ENCODE measurements at places on chromosomes 1 and 21. TPM values are rescaled to one million over a fixed set of nuclear protein-coding genes. Genes with fewer than 3 reads are reported as not detected.

DNA sequence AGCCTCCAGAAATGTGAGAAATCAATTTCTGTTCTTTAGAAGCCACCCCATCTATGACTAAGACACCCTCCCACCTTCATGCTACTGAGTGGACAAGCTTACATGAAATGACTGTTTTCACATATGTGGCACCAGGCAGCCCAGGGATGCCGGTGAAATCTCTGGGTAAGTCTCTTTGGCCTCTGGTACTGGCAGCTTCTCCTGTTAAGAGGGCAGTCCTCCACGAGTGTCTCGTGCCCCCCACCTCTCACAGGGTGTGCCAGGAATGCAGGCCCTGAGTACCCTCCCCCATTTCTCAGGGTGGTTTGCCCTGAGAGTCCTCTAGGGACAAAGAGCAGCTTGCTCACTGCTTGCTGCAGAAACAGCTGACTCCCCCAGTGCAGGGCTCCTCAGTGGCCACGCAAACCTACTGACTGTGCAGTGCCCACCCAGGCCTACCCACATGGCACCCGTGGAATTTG lies 3.2 kb upstream of the PRXL2B start:
- DNase-seq, result no peak

DNA sequence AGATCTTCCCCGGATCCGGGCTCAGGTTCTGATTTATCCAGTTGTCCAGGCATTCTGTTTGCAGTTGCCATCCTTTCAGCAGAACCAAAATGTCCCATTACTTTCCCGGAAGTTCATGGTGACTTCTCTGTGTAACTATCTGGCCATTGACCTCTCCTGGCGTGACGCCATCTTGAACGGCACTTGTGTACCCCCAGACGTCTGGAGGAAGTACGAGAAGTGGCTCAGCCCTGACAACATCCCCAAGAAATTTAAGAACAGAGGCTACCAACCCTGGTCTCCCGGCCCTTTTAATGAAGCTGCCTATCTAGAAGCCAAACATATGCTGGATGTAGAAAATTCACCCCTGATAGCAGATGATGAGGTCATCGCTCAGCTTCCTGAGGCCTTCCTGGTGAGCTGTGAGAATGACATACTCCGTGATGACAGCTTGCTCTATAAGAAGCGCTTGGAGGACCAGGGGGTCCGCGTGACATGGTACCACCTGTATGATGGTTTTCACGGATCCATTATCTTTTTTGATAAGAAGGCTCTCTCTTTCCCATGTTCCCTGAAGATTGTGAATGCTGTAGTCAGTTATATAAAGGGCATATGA lies 22.4 kb downstream of the AADACL4 start:
- peak; percentile 22 for DNase-seq

GRCh38 chr1:74363220-74363619 lies 128.0 kb downstream of the TNNI3K start:
- no peak for DNase-seq

GRCh38 chr1:22708777-22709176 lies 1.9 kb upstream of the EPHB2 start:
- no peak for DNase-seq

DNA sequence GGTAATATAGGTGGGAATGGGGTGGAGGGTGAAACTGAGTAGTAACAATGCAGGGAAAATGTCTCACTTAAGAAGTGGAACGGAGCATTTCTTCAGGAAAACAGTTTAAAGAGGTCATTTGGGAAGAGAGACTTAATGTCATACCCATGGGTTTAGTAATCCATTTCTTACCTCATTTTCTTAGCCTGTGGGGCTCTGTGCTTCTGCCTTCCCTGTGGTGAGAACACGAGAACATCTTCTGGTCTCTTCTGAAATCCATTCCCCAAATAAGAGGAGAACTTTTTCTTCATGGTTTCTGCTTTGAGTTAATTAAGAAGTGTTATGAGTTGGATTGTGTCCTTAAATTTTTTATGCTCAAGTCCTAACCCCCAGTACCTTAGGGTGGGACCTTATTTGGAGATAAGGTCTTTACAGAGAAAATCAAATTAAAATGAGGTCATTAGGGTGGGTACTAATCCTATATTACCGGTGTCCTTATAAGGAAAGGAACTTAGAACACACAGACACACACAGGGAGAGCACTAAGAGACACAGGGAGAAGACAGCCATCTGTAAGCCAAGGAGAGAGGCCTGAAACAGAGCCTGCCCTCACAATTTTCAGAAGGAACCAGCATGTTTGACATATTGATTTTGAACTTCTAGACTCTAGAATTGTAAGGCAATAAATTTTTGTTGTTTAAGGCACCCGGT lies 5.4 kb downstream of the CCDC190 start:
- DNase-seq, result peak; percentile 65

GRCh38 chr1:229845410-229846138 lies 219.5 kb downstream of the URB2 start:
- no peak for DNase-seq

- peak; percentile 18 for DNase-seq
Measured at GRCh38 chr1:113552244-113552643, 161.9 kb downstream of the MAGI3 start.

DNA sequence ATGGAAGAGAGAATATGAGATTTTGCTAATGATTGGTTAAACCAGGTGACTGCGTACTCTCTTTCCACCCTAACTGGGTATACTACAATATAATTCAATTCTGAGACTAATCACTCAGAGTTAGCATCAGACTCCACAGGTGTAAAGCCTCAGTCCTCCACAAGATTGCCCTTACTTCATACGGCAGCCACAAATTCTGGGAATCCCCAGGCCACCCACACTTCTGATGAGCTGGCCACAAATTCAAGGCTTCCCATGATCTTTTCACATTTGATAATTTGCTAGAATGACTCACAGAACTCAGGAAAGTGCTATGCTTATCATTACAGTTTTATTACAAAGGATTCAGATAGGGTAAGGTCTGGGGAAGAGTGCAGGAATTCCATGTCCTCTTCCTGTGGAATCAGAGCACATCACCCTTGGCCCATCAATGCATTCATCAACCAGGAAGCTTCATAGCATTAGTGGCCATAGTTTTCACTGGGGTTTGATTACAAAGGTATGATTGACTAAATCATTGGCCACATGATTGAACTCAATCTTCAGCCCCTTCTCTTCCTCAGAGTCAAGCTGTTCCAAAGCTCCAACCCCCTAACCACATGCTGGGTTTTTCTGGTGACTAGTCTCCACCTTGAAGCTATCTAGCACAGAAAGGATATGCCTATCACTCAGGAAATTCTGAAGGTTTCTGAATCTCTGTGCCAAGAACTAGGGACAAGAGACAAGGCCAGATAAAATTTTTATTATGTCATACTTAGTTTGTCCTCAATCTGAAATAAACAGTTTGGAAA lies 131.7 kb downstream of the HHIPL2 start:
- DNase-seq, result peak; percentile 64

- no peak for DNase-seq
Measured at GRCh38 chr1:187630653-187631380, 802.1 kb downstream of the PLA2G4A start.

GRCh38 chr1:17032741-17033140 lies 21.0 kb upstream of the ATP13A2 start:
- DNase-seq, result no peak

- DNase-seq, result peak; percentile 79
Measured at GRCh38 chr1:215819114-215819513, 252.0 kb downstream of the KCTD3 start.

DNA sequence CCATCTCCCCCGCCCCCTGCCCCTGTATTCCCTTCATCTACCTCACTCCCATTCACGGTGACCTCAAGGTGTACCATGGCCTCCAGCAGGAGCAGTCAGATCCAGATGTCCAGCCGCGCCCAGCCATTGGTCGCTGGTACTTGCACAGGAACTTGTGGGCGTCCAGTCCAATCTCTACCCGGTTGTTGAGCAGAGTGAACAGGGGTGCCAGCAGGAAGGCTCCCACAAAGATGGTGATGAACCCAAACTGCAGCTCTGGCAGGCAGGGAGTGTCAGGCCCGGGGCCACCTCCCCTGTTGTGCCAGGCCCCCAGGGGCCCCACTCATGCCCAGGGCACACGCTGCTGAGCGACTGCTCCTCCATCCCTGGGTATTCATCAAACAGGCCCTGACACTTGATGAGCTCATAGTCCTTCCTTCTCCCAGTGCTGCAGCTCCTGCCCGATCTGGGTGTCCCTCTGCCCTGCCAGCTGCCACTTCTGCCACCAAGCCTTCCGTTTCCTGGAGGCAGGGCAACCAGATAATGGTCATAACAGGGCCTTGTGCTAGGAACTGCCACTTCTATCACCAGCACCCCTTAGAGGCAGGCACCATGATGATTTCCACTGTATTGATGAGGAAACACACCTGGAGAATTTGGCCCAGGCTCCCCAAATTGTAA lies 5.7 kb upstream of the ARHGEF19 start:
- DNase-seq, result no peak

DNA sequence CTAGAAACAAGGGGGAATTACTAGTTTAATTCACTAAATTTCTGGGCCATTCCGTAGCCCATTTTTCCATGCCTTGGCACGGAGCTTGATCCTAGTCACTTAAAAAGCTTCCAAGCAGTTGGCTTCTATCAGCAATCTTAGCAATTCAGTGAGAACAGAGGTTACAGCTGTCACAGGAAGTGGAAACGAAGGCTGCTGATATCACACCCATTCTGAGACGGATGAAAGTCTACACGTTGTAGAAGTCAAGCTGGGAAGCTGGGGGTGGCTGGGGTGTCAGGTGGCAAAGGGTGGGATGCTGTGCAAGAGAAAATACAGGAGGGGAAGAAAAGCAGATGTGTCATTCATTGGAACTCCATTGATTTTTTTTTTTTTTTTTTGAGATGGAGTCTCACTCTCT lies 11.8 kb upstream of the STMN1 start:
- DNase-seq, result peak; percentile 51

DNA sequence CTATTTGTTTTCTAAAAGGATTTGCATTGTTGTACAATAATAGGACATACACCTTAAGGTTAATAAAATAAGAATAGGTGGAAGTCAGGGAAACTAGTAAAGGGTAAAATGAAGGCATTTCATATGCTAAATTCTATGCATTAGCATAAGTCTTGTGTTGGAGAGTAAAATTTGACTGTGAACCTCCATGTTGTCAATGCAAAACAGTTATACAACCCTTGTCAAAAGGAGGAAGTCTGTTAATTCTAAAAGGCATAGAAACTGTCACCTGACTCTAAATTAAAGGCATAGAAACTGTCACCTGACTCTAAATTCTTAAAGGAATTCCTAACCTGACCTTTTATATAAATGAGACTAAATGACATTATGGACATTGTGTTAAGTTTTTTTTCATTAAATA lies 291.8 kb downstream of the OLFM3 start:
- no peak for DNase-seq

DNA sequence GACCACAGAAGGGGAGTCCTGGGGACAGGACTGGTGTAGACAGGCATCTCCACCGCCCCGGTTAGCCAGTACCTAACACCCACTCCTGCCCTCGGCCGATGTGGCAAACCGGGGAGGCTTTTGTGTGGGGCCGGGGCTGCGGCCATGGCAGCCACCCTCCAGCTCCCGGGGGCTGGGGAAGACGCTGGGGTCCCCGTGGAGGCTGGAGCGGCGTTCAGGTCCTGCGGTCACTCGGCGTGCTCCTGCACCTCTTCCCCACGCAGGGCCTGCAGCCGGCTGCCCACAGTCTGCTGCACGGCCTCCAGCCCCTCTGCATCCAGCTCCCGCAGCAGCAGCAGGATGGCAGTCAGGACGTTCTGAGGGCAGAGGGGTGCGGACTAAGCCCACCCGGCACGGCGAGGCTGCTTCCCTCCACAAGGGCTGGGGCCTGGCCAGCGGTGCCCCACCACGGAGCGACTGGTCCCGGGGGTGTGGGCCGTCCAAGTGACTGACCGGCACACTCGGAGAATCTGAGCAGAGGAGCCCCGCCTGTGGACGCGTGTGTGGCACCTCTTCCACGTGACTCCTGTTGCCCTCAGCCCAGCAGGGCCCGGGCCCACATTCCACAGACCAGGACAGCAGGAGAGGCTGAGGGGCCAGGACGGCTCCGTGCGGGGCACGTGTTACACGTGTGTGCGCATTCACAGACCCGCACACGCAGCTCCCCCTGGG lies 9.1 kb downstream of the CFAP410 start:
- DNase-seq, result no peak

GRCh38 chr1:2977886-2978611 lies 43.2 kb upstream of the ACTRT2 start:
- no peak for DNase-seq

DNA sequence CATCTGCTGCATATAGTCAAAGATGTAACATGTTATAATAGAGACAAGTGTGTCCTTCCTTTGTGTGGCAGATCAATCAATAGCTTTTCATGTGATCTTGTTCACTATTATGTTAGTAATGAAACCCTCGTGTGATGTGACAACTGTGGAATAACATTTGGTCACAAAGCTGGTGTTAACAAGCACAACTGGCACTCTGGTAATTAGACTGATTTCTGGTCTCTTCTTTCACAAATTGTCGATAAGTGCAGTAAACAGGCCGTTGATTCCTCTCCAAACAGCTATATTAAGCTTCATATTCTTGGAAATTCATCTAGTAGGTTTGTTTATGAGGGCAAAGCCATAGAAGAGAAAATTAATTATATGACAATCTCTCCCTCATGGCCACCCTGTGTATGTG lies 616.7 kb upstream of the PTBP2 start:
- DNase-seq, result no peak

- DNase-seq, result peak; percentile 40
Measured at GRCh38 chr1:206816390-206817287, 44.3 kb upstream of the IL10 start.

DNA sequence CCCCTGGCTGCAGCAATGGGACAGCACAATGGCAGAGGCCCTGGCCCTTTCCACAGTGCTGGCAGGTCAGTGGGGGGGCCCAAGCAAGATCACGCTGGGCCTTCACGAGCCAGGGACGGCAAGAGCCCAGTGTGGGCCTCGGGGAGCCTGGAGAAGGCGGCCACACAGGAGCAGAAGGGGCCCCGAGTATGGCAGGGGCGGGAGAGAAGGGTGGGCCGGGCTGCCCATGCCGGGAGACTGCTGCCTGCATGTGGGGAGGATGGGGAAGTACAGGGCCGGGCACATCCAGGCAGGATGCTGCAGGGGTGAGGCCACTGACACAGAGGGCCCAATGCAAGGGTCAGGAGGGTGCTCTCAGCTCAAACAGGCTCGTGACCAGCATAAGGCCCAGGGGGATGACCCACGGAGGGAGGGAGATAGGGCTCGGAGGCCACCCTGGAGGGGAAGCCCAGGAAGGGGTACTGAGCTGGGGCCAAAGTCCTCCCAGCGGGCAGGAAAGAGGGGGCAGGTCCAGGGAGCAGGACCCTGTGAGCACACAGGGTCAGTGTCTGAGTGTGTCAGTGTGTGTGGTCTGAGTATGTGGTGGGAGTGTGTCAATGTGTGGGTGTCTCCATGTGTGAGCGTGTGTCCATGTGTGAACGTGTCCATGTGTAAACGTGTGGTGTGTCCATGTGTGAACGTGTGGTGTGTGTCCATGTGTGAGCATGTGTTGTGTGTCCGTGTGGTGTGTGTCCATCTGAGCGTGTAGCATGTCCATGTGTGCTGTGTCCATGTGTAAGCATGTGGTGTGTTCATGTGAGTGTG lies 13.1 kb downstream of the SLC19A1 start:
- DNase-seq, result no peak

GRCh38 chr1:228842094-228842775 lies 107.0 kb downstream of the RHOU start:
- peak; percentile 90 for DNase-seq

Gene QSOX1
- total RNA-seq, result 93.3 TPM

Gene PM20D1
- not detected for total RNA-seq

Gene CFHR4
- not detected for total RNA-seq

Gene BRDT
- total RNA-seq, result not detected

Gene RPTN
- total RNA-seq, result not detected

Gene KRTAP20-3
- total RNA-seq, result not detected

Gene F3
- 102 TPM for total RNA-seq

Gene OR6K3
- total RNA-seq, result not detected

Gene SEMA6C
- total RNA-seq, result 0.56 TPM

Gene ITLN1
- not detected for total RNA-seq

Gene SELE
- not detected for total RNA-seq

Gene CBR1
- 222 TPM for total RNA-seq

Gene DNM3
- total RNA-seq, result 0.83 TPM

Gene A3GALT2
- not detected for total RNA-seq

Measured in IMR-90 (cell line).